Occipital lobe (tissue), 3 donors: ENCODE measurements at places on chromosomes 1 and 21.

DNA sequence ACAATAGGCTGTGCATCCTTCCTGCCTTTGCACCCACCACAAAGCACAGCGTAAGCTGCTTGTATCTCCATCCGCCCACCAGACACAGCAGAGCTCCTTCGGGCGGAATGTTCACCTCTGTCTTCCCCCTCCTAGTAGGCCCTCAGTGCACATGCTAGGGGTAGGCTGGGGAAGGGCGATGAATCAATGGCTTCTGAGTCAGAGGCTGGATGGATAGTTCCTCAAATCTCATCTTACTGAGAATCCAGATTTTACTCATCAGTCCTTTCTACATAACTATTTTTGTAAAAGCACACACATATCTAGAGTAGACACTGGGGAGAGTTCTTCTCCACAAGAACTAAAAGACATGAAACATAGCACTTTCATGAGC is 73.8 kb downstream of the BCAR3 start:
- DNase-seq: no peak

DNA sequence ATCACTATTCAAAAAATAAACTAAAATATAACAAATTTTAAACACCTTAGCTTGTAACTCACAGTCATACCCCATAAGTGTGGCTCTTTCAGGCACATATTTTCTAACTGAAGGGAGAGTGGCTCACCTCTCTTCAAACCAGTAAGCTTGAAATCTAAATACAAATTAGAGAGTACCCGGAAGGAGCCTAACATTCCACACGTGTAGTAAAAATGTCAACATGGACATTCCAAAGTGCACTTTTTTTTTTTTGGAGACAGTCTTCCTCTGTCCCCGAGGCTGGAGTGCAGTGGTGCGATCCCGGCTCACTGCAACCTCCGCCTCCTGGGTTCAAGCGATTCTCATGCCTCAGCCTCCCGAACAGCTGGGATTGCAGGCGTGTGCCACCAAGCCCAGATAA is 275.6 kb upstream of the ADGRL2 start:
- DNase-seq: no peak

DNA sequence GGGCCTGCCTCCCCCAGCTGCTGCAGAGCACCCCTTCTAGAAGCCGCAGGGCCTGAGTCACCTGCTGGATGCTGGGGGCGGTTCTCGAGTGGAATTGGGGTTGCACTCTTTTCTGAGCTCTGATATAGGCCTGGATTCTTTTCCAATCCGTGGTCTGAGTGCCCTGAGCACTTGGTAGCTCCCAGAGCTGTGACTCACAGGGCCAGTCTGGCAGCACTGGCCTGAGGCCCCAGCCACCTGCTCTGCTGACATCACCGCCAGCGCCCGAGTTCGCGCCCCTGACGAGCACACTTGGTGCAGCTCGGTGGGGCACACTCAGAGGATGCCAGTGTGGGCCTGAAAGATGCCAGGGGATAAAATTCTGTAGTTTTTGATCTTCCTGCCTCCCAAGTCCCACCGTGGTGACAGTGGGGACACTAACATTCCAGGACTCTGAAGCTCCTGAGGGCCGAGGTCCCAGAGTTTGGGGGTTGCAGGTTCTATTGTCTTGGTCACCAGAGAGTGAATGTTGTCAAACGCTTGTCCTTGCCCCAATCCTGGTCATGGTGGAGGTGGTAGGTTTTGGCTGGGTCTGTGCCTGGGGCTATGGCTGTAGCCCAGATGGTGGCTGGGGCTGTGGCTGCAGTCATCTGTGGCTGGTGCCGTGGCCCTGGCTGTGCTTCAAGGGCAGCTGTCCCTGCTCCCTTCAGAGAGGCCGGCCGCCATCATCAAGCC is 74.6 kb downstream of the OBSCN start:
- DNase-seq: no peak

- DNase-seq: no peak
These were observed 48.3 kb downstream of the CD46 start for GRCh38 chr1:207799989-207800648.

GRCh38 chr21:34336756-34337391 is 26.9 kb upstream of the KCNE2 start:
- no peak for DNase-seq

DNA sequence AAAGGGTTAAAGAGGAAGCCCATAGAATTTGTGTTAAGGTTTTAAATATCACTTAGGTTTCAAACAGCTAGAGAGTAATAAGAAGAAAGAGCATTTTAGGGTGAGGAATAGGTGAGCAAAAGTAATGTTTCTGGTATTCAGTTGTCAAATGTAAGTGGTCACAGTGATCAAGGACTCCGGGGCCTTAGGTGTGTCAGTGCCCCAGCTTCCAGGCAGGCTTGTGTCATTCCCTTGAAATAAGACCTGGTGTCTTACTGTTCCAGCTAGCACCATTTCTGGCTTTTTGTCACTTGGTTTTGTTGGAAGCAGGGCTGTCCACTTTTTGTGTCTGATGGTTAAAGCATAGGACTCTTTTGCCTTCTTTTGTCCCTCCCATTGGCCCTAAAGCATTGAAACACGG is 69.6 kb downstream of the DYRK1A start:
- DNase-seq: no peak

GRCh38 chr1:212506666-212507065 is 73.9 kb downstream of the NENF start:
- no peak for DNase-seq

- DNase-seq: no peak
These were observed 96.0 kb upstream of the BTG3 start for GRCh38 chr21:17708522-17709265.

DNA sequence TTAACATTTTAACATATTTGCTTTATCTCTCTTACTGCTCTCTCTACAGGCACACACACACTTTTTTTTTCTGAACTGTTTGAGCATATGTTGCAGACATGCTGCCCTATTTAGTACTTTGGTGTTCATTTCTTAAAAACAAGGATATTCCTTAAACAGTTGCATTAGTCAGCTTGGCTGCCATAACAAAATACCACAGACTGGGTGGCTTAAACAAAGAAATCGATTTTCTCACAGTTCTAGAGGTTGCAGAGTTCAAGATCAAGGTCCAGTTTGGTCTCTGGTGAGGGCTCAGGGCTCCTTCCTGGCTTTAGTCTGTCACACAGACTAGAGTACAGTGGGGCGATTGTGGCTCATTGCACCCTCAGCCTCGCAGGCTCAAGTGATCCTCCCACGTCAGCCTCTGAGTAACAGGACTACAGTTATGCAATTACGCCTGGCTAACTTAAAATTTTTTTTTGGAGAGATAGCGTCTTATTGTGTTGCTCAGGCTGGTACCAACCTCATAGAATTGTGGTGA is 46.7 kb downstream of the RPRD2 start:
- peak; percentile 48 for DNase-seq

DNA sequence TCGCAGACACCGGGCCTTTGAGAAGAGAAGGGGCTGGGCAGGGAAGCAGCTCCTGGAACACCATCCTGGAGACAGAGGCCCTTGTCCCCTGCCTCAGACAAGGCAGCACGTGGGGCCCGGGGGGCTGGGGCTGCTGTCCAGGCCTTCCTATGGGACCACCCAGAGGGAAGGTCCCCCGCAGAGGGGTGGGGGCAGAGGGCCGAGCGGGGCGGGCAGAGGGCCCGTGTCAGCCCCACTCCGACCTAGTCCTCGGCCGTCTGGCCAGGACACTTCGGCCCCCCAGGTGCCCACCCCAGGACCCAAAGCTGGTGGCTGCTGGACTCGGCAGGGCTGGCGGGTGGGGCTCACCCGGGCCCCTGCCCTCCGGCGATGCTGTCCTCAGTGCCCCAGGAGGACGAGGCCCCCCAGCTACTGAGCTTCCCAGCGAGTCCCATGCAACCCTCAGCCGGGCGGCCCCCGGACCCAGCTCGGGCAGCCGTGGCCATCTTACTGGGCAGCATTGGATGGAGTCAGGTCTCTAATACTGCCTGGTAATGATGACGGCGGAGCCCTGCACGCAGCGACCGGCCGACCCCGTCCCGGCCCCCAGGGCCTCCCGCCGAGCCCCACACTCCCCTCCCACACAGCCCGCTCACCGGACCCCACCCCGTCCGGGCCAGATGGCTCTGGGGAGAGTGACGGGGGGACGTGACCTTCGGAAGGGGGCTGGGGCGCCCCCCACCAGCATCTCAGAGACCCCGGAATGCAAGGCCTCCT is 6.9 kb upstream of the TTLL10 start:
- no peak for DNase-seq

GRCh38 chr1:213669964-213670691 is 317.6 kb upstream of the PROX1 start:
- DNase-seq: no peak

DNA sequence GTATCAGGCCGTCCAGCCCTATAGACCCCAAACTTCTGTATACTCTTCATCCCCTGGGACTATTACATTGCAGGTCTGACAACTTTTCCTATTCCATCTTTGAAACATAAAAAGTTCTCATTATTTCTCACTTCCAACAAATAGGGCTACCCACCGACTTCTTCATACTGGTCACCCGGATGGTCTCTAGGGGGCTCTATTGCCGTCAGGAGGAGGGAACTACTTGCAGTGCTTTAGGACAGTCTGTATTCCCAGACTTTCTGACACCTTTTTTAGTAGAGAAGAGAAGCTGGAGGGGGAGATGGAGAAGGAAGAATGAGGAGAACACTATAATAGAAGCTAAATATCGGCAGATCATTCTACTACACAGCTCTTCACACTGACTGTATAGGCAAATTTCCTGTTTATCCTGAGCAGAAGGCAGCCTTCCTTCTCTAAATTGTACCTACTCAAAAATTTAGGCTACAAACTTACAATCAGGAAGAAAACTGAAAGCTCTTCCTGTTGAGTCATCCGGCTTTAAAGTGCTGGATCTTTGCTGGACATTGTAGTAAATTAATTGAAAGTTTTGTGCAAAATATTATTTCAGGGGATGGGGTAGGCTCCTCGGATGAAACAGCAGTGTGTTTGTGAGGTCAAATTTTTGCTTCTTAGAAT is 54.6 kb downstream of the CDC7 start:
- no peak for DNase-seq

- DNase-seq: no peak
These were observed 256.8 kb downstream of the OLFM3 start for GRCh38 chr1:101739826-101740330.

GRCh38 chr1:37477198-37477931 is 3.0 kb downstream of the ZC3H12A start:
- no peak for DNase-seq

- DNase-seq: peak; percentile 46
These were observed at the start of gene GOLT1A for GRCh38 chr1:204213668-204214662. Gene GOLT1A, minus strand, starts transcription at chr1:204213988. Its CDS starts 82 bp downstream, at chr1:204213906.

- no peak for DNase-seq
These were observed 101.6 kb downstream of the BRINP3 start for GRCh38 chr1:190376044-190376443.

GRCh38 chr1:222970711-222971110 is 155.9 kb downstream of the DISP1 start:
- DNase-seq: no peak

- no peak for DNase-seq
These were observed 3.1 kb downstream of the PBX1 start for GRCh38 chr1:164562061-164562460.

- DNase-seq: no peak
These were observed 270.7 kb downstream of the KAZN start for GRCh38 chr1:14869187-14869586.

- DNase-seq: no peak
These were observed 1.4 kb upstream of the GSTM4 start for GRCh38 chr1:109654519-109654918.

DNA sequence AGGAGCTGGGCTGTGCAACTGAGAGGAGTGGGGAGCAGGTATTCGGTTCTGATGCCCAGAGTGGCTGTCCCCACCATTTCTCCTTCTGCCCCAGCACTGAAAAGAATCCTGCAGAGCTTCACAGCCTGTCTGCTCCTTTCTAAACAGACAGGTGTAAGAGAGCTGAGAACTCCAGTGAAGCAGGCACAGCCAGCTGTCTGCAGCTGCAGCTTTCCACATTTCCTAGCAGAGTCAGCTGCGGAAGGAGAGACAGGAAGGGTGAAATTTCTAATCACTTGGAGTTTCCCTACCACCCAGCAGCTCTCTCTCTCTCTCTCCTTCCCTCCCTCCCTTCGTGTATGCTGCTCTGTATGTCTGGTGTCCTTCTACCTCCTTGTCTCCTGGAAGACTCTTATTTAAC is 40.5 kb upstream of the GJB5 start:
- no peak for DNase-seq

DNA sequence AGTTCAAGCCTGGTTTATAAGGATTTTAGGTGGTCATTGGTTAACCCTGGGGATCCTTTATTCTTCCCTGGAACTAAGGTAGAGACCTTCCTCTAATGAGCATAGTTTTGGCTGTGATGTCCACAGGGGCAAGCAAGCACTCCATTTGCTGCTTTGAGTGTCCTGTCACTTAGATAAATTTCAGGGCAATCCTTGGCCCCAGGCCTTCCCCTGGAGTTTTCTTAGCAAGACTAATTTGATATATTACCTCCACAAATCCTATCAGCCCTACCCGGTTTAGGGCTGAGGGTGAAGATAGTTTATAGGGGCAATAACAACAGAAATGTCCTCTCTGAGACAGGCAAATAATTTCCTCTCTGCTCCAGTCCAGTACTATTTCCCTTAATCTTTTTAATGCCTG is 166.6 kb downstream of the CYYR1 start:
- no peak for DNase-seq

- no peak for DNase-seq
These were observed 55.3 kb upstream of the PRELP start for GRCh38 chr1:203420263-203420662.

GRCh38 chr1:54273092-54273794 is 73.3 kb downstream of the MRPL37 start:
- DNase-seq: peak; percentile 70

DNA sequence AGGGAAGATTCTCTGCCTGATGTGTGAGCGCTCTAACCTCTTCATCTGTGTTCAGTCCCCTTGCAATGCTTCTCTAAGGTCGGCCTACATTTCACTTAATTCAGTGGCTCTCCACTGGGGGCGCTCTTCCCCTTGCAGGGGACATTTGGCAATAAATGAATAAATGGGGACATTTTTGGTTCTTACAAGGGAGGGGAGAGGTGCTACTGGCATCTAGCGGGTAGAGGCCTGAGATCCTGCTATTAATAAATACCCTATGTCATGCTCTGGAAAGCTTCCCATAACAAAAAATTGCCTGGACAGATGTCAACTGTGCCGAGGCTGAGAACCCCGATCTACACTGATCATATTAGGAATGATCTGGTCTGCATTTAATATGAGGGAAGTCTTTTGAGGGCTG is 25.9 kb upstream of the DNAJC11 start:
- no peak for DNase-seq
